ENCODE measurements at places on chromosomes 12 and 14.
A peak's percentile ranks its signal among the peaks of the same experiment; 100 is the strongest.

- peak; percentile 46 for DNase-seq
These were observed 1.6 kb downstream of the DPF3 start for GRCh38 chr14:72892103-72892878.

GRCh38 chr14:39303115-39303514, 69.4 kb downstream of the MIA2 start:
- DNase-seq: no peak

GRCh38 chr14:100873096-100873482, 30.4 kb downstream of the RTL1 start:
- DNase-seq: no peak

- DNase-seq: no peak
These were observed 4.8 kb downstream of the CD163 start for GRCh38 chr12:7498809-7499208.

- no peak for DNase-seq
These were observed 118.3 kb upstream of the SCAF11 start for GRCh38 chr12:46108721-46109120.

GRCh38 chr12:26537126-26537525, 295.9 kb downstream of the ITPR2 start:
- DNase-seq: no peak

DNA sequence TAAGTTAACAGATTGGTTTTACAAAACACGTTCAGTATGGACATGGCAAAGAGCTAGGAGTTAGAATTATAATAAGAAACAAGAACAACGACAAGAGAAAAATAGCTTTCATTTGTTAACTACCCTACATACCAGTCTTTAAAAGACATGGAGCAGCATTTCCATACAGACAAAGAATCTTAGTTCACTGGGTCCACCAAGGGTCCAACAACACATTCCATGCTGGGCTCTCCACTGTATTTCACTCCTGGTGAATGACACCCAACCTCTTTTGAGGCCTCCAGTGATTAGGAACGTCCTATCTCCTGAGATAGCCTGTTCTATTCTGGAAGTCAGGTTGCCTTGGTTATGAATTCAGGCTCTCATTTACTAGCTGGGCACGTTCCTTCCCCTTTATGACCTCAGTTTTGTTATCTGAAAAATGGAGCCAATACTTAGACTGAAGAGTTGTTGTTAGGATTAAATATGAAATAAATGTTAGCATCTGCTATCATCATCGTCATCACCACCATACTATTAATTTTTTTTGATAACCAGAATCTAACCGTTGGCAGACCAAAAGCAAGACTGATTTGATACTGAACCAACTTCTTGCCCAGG, 37.7 kb downstream of the C12orf75 start:
- no peak for DNase-seq

GRCh38 chr14:63726499-63726898, 1.4 kb downstream of the SGPP1 start:
- no peak for DNase-seq

GRCh38 chr12:110677206-110677911, 11.6 kb downstream of the HVCN1 start:
- no peak for DNase-seq

DNA sequence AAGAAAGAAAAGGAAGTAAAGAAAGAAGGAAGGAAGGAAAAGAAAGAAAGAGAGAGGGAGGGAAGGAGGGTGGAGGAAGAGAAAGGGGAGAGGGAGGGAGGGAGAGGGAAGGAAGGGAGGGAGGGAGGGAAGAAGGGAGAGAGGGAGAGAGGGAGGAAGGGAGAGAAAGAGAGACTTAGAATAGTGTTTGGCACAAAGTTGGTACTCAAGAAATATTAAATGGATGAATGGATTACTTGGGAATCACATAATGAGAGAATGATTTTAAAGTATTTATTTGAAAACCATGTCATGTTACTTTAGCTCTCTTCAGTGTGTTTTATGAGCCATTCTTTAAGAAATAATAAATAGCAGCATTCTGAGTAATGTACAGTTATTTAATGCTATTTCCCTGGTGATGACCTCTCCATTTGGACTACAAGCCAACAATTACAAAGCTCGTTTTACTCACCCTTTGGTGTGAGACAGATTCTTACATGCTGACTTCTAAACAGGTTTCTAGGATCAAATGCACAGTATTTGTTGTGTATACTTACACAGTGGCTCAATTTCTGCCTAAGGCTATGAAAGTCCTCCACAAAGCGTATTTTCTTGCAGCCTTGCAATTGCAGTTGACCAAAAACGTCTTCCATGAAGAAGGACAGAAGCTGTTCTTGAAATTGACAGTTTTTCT, 861 bp downstream of the IL26 start:
- no peak for DNase-seq

DNA sequence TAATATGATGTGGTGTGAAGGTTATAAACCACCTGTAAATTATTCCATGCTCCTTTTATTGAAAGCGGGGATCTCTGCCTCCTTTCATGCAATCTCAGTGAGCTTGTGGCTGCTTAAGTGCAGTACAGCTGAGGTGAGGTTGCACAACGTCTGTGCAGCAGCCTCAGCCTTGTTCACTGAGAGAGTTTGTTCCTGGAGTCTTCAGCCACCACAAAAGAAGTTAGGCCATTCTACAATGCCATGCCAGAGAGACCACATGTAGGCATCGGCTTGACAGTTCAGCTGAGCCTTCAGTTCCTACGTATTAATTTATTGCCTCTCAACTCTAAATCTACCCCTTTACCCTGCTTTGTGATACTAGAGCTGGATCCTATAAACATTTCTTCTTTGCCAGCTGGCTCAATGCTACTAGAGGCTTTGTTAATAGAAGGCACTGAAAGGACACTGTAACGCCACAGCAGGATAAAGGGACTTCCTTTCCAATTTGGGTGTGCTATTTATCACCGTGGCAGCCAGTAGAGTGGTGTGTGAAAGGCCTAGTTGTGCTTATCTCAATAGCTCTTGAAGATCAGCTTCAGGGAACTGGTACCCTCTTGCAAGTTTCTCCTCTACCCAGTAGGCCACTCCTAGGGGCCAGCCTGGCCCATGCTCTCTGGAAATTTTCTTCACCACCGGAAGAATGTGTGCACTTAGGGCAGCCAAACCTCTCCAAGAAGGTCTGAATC, 337.7 kb downstream of the IPO8 start:
- DNase-seq: no peak

DNA sequence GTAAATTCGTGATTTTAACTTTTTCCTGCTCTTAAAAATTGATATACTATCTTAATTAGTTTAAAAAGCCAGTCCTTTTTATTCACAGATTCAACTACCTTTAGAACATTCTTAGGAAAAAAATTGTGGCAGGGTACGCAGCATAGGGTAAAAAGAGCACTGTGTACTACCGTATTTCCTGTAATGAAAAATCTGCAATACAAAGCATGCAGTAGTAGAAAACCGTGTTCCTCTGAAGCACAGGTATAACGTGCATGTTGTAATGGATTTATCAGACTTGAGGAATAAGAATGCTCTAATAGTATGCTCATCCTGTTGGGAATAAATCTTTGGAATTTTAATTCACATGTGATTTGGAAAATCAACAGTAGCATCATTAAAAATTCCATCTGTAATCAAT, 140.5 kb downstream of the UNC79 start:
- no peak for DNase-seq

- no peak for DNase-seq
These were observed 89.3 kb downstream of the FIGNL2 start for GRCh38 chr12:51759175-51759574.

DNA sequence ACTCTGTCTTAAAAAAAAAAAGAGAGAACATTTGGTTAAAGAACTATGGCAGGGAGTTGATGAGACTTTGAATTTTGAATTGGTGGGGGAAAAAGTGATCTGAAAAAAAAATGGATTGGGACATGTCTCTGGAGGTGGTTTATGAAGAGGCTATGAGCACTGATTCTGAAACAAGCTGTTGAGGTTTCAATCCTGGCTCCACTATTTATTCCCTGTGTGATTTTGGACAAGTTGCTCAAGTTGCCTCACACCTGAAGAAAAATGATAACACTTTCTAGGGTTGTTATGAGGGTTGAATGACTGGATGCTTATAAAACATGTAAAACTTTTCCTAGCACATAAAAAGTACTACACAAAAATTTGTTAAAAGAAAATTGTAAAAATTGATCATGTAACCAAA, 1.8 kb upstream of the ANO6 start:
- DNase-seq: no peak

DNA sequence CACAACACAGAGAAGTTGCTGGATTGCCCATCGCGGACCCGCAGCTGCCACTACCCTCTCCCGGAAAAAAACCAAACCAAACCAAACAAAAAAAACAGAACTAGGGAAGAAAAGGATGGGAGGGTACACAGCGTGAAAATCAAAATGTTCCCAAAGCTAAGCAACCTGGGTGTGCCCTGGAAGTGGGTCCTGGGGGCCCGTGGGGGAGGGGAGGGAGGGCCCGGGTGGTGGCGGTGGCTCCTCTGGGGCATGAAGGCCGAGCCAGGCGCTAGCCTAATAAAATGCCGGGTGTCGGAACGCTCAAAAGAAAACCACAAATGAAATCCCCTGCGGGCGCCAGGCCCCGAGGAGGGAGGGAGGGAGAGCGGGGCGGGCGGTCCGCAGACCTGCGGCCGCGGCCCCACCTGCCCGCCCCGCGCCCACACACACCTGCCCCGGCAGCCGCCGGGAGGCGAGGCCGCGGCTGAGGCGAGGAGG, 787 bp downstream of the HECTD4 start:
- DNase-seq: no peak

- DNase-seq: no peak
These were observed 196.5 kb downstream of the STXBP6 start for GRCh38 chr14:24853446-24853845.

- DNase-seq: no peak
These were observed 153.0 kb upstream of the FKBP4 start for GRCh38 chr12:2641761-2642160.

DNA sequence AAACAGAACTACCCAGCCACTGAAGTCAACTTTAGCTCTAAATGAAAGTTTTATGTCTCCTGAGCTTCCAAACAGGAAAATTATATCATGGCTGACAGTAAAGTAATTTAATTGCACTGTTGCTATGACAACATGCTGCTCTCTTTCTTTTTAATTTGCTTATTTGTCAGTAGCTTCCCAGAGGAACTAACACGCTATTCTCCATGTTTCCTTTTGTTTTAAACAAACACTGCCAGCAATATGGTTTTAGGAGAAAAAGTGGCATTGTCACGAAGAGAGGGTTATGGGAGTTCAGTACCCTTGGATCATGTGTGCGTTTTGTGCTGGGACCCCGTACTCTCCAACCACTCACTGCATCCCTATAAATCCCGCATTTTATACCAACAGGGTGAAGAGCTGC, 1.9 kb downstream of the FOXN3 start:
- DNase-seq: no peak

DNA sequence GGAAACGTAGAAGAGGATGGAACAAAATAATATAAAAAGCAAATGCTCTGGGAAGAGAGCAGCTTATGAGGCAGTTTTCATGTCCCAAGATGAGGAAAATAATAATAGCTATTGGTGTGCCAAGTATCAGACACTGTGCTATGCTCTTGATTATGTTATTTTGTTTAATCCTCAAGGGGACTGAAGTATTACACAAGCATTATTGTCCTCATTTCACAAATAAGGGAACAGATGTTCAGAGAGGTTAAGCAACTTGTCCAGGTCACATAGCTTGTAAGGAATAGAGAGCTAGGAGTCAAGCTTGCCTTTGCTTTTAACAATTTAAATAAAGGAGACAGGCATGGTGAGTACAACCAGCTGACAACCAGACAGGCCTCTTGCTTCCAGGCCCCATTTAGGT, 26.9 kb upstream of the LTBP2 start:
- DNase-seq: no peak

GRCh38 chr14:104573930-104574329, 5.6 kb upstream of the C14orf180 start:
- DNase-seq: no peak

DNA sequence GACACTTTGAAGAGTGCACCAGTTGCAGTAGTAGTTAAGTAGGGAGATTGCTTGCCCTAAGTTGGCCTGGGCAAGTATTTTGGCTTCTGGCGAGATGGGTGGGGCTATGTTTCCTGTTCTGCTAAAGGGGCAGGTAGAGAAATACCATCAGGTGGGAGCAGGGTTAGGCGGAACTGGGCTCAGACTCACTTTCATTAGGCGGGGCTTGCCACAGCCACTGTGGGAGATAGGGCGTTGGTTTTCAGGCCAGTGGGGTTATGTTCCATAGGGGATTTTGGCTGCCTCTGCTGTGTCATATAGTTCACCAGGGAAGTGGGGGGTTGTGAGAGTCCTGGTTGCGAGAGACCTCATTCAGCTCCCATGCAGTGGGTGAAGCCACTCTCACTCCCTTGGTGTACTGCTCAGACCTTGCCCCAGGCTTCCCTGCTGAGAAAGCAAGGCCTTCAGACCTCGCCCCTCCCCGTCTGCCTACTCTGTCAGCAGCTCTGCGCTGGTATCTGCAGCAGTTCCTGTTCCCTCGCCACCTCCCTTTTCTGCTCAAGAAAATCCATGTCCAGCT, 43.3 kb downstream of the AEBP2 start:
- no peak for DNase-seq

DNA sequence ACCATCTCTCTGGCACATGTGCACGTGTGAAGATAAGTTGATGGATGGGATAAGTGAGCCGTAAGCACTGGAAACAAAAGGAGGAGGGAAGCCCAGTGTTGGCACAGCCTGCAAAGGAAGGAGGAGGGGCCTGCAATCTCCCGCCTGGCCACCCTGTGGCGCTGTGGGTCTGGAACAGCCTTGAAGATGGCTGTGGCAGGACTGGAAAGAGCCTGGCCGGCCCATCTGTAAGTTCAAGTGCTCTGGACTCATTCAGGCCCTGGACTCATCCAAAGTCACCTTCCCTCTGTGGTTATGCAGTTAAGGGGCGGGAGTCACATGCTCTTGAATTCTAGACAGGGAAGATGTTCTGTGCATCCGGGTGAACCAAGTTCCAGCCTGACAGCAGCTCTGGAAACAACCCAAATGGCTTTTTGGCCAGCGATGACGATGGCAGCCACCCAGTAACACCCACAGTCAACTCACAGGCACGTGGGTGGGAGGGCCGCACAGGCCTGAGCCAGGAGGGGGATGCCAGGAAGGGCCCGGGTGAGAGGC, 50.4 kb downstream of the CHGA start:
- peak; percentile 72 for DNase-seq

DNA sequence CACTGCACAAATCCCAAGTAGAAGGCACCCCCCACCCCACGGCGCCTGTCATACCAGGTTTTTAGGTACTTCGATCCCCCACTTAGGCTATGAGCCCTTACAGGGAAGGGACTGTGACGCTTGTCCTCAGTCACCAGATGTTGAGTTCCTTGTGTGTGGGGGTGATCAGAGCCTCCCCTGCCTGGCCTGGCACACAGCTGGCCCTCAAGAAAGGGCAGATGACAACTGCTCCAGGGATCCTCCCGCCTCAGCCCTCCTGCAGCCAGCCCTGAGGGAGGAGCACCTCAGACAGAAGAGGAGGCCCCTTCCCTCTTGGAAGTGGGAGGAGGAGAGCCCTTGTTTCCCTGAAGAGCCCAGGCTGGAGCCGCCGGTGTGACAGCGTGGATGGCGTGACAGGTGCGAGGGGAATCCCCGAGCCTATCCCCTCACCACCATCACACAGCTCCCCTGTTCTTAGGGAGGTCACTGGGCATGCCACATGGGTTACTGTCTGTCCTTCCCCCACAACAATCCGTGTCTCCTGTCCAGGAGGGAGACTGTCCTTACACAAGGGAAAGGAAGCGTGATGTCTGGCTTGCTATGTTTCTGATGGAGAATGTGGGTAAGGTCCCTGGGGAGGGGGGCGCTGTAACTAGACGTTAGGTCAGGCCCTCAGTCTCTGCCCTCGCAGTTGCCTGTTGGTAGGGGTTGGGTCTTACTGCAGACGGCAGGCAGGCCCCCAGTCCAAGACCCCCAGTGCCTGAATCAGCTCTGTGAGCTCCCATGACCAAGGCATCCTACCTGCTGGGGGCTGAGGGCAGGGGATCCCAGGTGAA, 31.4 kb downstream of the P2RX4 start:
- no peak for DNase-seq

GRCh38 chr12:85626001-85626783, 210.0 kb downstream of the RASSF9 start:
- no peak for DNase-seq

All from endothelial cell (in vitro differentiated cells).